ENCODE measurements at places on chromosomes 2 and 18.

DNA sequence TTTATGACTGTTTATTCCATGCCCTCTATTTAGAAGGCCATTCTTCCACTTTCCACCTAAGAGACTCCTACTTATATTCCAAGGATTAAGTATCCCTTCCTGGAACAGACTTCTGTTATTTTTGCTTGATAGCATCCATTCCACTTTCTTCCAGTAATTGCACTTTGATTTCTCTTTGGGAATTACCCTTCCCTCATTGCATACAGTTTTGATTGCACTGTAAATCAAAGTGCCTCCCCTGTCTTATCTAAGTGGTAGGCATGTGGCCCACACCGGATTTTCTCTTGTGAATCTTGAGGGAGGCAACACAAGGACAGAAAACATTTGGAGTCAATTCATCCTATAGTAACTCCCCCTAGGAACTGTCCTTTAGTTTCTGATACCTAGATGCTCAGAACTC, 120.4 kb downstream of the PDE11A start:
- DNase-seq: no peak

GRCh38 chr18:47986620-47987387, 56.3 kb upstream of the SMAD2 start:
- DNase-seq: no peak

DNA sequence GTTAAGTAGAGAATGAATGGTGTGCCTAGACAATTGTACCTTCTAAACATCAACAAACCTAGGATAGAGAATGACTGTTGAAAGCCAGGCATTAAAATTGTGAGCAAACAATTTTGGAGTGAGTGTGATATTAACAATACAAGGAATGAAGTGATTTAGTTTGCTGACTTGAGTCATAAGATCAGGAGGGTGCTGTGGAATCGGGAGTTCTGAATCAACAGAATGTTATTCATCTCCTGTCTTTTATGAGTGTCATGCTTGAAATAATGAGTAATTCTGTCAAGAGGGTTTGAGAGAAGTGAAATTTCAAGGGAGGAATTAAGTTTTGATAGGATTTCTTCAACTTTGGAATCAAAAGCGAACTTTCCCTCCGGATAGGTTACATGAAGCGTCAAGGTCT, 214.4 kb upstream of the DSEL start:
- DNase-seq: peak; percentile 25

GRCh38 chr18:31399306-31400032, 22.9 kb downstream of the DSG4 start:
- no peak for DNase-seq

- no peak for DNase-seq
Measured at GRCh38 chr2:189848276-189848675, 64.0 kb downstream of the PMS1 start.

GRCh38 chr2:200360364-200360763, 53.9 kb downstream of the SPATS2L start:
- DNase-seq: no peak

GRCh38 chr2:168320267-168320666, 72.9 kb upstream of the STK39 start:
- no peak for DNase-seq

DNA sequence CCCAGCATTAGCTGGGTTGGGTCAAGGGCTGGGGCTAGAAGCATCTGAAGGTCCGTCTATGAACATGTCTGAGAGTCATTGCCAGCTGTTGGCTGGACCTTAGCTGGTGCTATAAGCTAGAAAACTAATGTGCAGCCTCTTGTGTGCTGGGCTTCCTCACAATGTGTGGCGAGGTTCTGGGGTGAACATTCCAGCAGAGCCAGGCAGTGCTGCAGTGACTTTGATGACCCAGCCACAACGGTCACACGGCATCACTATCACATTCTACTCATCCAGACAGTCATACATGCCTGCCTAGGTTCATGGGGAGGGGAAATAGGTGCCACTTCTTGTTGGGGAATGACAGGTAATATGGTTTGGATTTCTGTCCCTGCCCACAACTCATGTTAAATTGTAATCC, 260.5 kb downstream of the CYP26B1 start:
- no peak for DNase-seq

DNA sequence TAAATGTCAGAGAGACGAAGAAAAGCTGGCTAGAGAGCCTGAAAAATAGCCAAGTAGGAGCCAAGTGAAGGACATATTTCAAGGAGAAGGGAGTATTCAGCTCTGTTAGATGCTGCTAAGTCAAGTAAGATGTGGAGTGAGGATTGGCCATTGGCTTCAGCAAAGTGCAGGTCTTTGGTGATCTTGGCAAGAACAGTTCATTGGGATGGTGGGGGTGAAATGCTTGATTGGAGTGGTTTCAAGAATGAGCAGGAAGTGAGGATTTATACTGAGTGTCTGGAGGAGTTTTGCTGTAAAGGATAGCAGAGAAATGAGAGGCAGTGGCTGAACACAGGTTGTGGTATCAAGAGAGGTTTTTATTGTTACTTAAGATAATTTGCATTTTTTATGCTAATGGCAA, 139.7 kb downstream of the PRPF40A start:
- no peak for DNase-seq

DNA sequence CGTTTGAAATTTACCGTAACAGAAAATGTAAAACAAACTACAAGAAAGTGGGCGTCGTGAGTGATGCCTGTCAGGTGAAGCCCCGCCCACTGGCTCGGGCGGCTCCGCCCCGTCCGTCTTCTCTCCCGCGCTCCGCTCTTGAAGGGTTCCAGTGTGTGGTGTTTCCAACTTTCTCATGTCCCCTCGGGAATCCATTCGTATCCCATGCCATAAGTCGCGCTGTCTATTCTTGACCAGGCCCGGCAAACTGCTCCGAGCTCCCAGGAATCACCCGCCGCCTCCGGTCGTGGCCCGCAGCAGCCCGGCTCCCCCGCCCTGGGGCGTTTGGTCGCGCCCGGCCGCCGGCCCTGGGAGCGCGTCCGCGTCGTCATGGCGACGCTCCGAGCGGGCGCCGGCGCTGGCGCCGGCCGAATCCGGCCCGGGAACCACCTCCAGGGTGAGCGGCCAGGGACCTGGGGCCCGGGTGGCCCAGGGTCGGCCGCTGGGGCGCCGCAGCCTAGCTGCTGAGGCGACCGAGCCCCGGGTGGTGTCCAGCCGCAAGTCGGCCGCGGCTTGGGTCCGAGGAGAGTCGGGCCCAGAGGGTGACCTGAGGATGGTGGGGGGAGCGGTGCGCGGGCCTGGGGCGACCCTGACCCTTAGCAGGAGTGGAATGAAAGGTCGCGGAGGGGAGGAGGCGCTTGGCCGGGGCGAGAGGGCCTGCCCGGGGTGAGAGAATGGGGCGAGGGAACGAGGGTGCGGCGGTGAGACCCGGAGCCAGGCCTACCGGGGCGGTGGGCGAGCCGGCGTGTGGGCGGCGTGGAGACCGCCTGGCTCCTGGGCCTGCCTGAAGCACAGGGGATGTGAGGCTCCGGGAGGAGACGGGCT, at the start of gene CFAP221:
CFAP221 (plus strand) TSS at position 375 of the 864 bp plus-strand sequence. CDS start 1,683 bp downstream, outside the sequence.
- DNase-seq: no peak

DNA sequence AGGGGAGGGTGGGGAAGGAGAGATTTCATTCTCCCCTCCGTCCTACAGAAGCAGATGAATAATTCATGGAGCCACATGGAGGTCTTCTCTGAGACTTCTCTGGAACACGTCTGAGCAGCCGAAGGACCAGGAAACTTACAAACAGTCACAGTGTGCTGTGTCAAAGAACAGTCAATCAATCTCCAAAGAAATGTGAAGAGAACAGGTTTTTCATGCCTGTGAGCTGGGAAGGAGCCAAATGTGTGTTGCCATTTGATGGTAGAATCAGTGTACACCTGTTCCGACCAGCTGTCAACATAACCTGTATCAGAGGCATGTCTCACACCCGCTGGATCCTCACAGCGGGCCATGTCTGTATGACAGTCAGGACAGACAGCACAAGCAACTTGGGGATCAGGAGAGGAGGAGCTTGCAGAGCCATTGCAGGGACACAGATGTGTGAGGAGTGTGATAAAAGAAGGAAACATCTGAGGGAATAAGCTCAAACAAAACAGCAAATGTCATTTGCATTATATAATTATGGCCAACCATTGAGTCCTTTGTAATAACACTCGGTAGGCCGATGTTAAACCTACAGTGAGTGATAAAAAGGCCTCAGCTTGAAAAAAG, 298.5 kb downstream of the EN1 start:
- DNase-seq: no peak

DNA sequence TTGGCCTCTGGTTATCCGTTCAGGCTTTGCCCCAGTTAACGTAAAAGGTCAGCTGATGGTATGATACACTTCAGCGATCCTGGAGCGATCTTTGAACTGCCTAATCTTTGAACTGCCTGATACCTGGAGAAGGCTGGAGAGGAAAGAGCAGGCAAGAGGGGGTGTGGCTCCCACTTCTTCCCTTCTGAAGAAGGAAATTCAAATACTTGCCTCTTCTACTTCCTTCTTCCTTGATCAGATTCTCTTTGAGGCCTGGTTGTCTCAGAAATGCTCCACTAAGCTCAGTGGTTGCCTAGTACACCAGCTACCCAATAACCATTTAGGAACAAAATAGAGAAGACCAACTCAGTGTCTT, 619 bp downstream of the GALM start:
- no peak for DNase-seq

GRCh38 chr18:23088310-23088709, 47.0 kb upstream of the CABLES1 start:
- DNase-seq: no peak

GRCh38 chr2:29940706-29941105, 19.3 kb upstream of the ALK start:
- no peak for DNase-seq

GRCh38 chr2:113901943-113902342, 12.1 kb downstream of the ACTR3 start:
- DNase-seq: no peak

GRCh38 chr18:40904295-40904694, 1050.7 kb upstream of the PIK3C3 start:
- DNase-seq: no peak

- no peak for DNase-seq
Measured at GRCh38 chr18:2970772-2971659, 41.9 kb downstream of the LPIN2 start.

GRCh38 chr2:142308744-142309143, 177.9 kb upstream of the LRP1B start:
- no peak for DNase-seq

GRCh38 chr2:143442193-143442592, 313.0 kb downstream of the ARHGAP15 start:
- DNase-seq: no peak

DNA sequence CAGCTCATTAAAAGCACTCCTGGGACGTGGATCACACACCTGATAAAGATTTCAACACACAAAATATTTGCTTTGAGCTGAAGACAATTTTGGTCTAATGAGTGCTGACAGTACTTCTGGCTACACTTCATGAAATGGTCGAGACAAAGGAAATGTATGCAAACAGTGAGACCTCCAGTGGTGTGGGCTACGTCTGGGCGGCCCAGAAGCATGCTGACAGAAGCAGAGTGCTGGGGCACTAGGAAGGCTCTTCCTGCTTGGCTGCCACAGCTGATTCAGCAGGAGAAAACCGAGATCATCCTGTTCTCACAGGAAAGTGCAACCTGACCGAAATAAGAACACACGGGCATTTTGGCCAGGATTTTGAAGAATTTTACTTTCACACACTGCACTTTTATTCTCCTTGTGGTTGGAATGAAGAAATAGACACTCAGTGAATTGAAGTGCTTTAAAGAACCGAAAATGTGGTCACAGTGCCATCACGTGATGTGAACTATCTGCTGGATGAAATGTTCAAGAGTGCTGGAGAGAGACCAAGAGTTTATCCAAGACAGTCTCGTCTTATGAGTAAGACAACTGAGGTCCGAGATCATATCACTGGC, 149.5 kb downstream of the CCBE1 start:
- peak; percentile 62 for DNase-seq

- DNase-seq: no peak
Measured at GRCh38 chr2:28979576-28980366, 1.3 kb upstream of the TOGARAM2 start.

- DNase-seq: peak; percentile 1
Measured at GRCh38 chr2:185618625-185619024, 120.0 kb upstream of the FSIP2 start.

DNA sequence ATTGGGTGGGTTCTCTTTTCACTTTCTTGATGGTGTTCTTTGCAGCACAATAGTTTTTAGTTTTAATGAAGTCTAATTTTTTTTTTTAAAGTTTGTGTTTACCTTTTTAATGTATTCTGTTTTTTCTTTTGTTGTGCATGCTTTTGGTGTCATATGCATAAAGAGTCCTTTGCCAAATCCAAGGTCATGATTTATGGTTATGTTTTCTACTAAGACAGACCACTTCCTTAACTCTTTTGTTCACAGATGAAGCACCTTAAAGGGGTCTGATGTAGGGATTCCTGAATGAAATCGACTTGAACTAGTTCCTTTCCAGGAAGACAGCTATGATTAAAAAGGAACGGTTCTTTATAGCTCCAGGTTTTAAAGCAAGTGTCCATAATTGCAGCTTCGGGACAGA, 23.1 kb downstream of the LPIN1 start:
- no peak for DNase-seq

GRCh38 chr2:64405581-64406406, 48.2 kb upstream of the LGALSL start:
- peak; percentile 72 for DNase-seq

- no peak for DNase-seq
Measured at GRCh38 chr18:27845897-27846296, 331.0 kb downstream of the CDH2 start.

DNA sequence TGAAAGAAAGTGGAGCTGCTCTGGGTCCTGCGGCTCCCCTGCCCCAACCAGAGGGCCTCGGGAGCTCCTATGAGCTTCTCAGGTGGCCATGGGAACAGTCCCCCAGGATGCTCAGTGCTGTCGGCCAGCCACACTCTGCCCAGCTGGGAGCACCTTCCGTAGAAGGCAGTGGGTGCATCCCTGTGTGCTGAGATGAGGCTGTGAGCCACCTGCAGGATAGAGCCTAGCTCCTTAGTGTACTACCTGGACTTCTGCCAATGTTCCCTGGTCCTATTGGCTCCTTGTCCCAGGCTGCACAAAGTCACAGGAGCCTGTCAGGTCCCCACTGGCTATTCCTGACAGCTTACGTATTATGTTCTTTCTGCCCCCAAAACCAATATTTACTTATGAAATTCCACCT, 16.1 kb downstream of the PRELID3A start:
- no peak for DNase-seq

- no peak for DNase-seq
Measured at GRCh38 chr2:99140056-99140859, 1.2 kb upstream of the C2orf15 start.

GRCh38 chr2:212484563-212485080, 54.0 kb downstream of the ERBB4 start:
- DNase-seq: no peak

DNA sequence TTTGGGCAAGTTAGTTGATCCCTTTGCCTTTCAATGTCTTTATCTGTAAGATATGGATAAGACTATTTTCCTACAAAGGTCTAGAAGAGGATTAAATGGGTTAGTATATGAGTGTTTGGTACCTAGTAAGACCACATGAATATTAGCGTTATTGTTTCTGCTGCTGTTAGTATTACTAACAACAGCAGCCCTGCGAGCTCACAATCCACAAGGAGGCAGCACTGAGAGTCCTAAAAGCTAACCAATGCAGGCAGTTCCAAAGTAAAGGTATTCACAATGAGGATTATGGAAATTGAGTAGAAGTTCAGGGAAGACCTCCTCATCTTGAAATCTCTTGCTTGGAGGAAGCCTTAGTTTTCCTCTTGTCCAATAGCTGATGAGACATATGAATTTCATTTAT, 248.9 kb downstream of the TDRD15 start:
- no peak for DNase-seq

- no peak for DNase-seq
Measured at GRCh38 chr2:188332619-188333018, 40.9 kb downstream of the GULP1 start.

All from fibroblast of skin of left biceps (primary cell).